Activated naive CD8-positive, alpha-beta T cell treated with anti-CD3 and anti-CD28 coated beads for 36 hours (primary cell): ENCODE measurements at places on chromosomes 5 and 9.

DNA sequence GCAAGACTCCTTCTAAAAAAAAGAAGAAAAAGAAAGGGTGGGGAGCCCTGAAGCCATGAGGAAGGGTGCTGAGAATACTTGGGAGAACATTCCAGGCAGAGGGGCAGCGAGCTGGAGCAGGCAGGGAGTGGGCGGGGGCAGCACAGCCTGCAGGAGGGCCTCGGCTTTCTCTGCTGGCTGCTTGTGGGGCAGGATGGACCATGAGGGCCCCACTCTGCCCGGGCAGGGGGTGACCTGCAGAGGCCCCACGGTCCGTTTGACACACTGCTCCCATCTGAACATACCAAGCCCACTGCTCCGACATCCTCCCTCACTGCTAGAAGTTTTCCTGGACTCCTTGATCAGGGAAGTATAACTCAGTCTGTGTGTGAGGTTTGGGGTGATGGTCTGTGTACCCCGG lies 11.7 kb upstream of the NUP214 start:
- no peak for DNase-seq

- DNase-seq, result no peak
Observed at GRCh38 chr5:52746539-52746938, 41.2 kb upstream of the ITGA1 start.

GRCh38 chr9:16039988-16040761 lies 487.3 kb downstream of the CCDC171 start:
- no peak for DNase-seq

GRCh38 chr9:134206311-134207300 lies 42.2 kb upstream of the RNU6ATAC start:
- no peak for DNase-seq

DNA sequence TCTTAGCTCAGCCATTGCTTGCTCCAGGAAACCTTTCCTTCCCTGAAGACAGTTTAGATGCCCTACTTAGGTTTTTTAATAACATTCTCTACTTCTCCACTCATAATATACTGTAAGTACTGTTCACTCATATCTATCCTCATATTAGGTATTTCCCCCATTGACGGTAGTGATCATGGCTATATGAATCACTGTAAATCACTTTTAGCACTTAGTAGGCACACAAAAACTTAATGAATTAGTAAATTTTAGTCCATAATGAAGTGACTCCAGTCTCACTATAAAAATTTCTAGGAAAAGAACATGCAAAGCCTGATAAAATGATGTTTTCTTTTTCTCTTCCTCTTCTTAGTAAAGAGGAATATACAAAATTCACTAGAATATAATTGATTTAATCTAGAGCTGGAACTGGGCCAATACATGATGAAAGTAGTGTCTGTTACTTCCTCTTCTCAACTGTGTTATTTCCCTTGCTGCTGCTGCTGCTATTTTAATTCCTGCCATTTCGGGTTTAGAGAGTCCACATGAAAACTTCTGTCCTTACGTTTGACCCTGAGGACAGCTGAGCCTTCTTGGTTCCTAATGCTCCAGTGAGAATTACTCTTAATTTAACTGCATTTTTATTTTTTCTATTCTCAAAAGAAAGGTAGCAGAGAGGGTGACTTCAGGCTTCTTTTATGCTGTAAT lies 73.5 kb downstream of the LNPEP start:
- no peak for DNase-seq
